ENCODE measurements at places on chromosomes 1 and 21. TPM values are rescaled to one million over a fixed set of nuclear protein-coding genes. Genes with fewer than 3 reads are reported as not detected.

Gene ASCL5
- 0.36 TPM for polyA plus RNA-seq

Gene DCDC2B
- polyA plus RNA-seq: 2.1 TPM

Gene SELE
- 0.42 TPM for polyA plus RNA-seq

Gene LHX8
- not detected for polyA plus RNA-seq

Gene RNF186
- 0.36 TPM for polyA plus RNA-seq

Gene DYNLT4
- polyA plus RNA-seq: 0.42 TPM

Gene PCP4L1
- 1.1 TPM for polyA plus RNA-seq
